ENCODE measurements at places on chromosomes 6 and 20. TPM values are rescaled to one million over a fixed set of nuclear protein-coding genes. Genes with fewer than 3 reads are reported as not detected.

DNA sequence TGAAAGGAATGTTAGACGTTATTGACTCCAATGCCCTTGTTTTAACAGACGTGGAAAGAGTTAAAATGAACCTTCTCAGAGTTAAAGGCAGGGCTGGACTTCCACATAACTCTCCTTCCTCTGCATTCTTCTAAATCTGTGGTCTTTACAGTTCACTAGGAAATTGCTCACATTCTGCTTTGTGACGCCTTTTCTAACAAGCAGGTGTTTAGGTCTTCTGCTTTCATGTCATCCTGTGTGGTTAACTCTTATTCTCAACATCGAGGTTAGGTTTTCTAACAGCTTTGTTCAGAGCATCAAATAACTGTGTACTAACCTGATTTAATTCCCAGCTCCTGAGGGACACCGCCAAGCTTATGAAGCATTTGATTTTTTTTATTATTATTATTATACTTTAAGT lies 81.3 kb upstream of the NT5E start:
- no peak for DNase-seq

- DNase-seq: no peak
Observed at GRCh38 chr20:24363031-24363430, 106.4 kb upstream of the SYNDIG1 start.

DNA sequence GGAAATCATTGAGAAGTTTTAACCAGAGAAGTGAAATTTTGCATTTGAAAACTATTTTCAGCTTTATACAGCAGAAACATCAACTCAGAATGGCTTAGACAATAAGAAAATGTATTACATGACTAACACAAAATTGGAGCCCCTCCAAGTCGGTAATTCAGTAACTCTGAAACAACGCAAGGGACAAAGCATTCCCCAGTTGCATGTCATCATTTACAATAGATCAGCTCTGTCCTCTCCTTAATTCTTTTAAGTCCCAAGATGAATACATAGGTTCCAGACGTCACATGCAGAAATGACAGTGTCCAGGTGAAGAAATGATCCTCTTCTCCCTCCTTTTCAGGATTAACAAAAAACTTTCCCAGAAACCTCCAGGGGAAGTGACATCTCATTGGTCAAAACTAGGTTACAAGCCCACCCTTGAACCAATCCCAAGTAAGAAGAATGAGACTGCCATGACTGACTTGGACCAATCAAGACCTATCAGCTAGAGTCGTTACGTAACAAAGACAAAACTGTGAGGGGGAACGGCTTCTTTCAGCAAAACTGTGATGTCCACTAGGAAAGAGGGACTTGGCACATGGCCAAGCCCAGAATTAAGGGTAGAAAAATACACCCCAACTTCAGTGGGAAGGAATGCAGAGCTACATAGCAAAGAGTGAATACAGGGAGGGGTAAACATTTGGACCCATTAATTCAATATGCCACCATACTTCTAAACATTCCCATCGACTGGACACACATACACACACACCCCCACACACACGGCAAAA lies 149.8 kb upstream of the PRND start:
- DNase-seq: no peak

GRCh38 chr6:58198301-58198700 lies 880.9 kb downstream of the PRIM2 start:
- no peak for DNase-seq

DNA sequence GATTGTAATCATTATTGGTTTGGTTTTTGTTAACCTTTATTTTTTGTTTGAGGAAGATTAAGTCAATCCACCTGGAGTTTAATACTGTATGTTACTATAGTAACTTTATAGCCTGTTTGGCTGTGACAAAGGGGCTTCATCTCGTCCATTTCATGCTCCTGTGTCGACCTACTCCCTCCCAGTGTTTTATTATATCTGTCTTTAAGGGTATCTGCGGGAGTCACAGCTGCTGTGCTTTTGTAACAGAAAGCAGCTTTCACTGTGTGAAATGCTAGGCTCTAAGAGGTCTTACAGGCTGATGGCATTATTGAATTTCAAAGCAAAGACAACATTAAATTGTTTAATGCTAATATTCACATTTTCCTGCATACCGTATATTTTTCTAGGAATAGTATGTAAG lies 698.0 kb upstream of the POU3F2 start:
- DNase-seq: no peak

- DNase-seq: no peak
Observed at GRCh38 chr6:15305496-15305895, 59.6 kb downstream of the JARID2 start.

GRCh38 chr20:21096321-21097043 lies 9.7 kb downstream of the LINC00237 start:
- no peak for DNase-seq

DNA sequence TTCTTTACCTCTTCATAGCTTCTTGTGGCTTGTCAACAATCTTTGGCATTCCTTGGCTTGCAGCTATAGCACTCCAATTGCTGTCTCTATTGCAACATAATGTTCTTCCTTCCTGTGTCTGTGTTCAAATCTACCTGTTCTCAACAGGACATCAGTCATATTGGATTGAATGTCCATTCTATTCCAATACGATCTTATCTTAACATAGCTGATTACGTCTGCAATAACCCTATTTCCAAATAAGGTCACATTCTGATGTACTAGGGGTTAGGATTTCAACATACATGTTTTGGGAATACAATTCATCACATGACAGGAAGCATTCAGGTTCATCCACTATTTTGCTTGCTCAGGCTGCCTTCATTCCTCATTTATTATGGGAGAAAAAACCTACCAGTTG lies 684.4 kb upstream of the CITED2 start:
- no peak for DNase-seq

- no peak for DNase-seq
Observed at GRCh38 chr6:113486199-113486598, 370.9 kb upstream of the MARCKS start.

GRCh38 chr6:43054206-43054943 lies 724 bp upstream of the CUL7 start:
- DNase-seq: no peak

- no peak for DNase-seq
Observed at GRCh38 chr6:50822078-50822476, 3.4 kb downstream of the TFAP2B start.

GRCh38 chr6:149862922-149863697 lies 1.0 kb downstream of the LRP11 start:
- peak; percentile 10 for DNase-seq

GRCh38 chr6:7866526-7866925 lies 44.1 kb downstream of the TXNDC5 start:
- no peak for DNase-seq

DNA sequence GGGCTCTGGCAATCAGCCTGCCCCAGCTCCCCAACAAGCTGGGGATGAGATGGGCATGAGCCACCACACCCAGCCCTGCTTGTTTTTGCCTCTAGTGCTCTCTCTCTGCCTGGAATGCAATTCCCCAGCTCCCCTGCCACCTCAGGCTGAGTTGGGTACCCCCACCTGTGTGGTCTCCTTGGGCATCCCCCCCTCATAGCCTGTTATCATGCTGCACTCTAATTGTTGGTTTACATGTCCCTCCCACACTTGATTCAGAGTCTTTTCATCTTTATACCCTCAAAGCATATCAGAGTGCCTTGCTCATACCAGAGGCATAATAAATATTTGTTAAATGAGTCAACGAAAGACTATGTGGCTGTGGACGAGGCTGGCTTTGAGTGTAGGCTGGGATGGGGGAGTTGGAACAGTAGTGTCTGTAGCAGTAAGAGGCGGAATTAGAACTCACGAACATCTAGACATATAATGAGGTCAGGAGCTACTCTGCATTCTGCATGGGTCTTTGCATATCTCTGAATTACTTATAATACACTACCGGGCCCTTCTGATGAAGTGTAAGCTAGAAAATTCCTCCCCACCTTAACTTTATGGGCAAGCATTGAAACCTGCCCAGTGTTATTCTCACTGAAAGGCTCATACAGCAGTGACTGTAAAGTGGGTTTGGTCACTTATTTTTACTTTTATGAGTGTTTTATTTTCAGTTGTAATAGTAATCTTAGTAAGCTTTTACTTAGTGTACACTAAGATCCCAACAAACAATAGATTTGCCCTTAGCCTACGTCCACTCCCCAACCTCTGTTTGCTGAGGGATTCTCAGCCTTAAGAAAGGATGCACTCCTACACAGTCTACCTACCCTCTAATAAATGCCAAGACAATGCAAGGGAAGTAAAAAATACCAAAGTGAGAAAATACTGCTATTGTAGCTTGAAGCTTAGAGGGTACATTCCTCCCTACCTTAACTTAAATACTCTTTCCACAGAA lies 58.7 kb downstream of the EDN1 start:
- no peak for DNase-seq

- DNase-seq: no peak
Observed at GRCh38 chr6:70390067-70390466, 23.2 kb upstream of the FAM135A start.

GRCh38 chr20:18767676-18768075 lies 45.9 kb upstream of the SCP2D1 start:
- DNase-seq: no peak

DNA sequence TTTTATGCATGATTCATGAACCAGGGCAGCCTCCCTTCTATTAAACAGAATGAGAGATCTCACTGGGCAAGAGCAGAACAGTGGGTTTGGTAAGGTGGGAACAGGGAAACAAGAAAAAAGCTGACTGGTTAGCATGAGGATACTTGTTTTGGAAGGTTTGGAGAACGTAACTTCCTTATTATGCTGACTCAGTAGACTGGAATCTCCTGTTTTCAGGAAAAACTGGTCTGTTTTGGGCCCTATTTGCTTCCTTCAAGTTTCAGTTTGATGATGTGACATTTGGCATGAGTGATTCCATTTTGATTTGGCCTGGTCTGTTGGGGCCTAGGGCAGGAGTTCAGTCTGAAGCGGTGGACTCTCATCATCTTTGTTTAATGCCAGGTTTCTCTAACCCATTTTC lies 172.0 kb downstream of the MYLK4 start:
- no peak for DNase-seq

DNA sequence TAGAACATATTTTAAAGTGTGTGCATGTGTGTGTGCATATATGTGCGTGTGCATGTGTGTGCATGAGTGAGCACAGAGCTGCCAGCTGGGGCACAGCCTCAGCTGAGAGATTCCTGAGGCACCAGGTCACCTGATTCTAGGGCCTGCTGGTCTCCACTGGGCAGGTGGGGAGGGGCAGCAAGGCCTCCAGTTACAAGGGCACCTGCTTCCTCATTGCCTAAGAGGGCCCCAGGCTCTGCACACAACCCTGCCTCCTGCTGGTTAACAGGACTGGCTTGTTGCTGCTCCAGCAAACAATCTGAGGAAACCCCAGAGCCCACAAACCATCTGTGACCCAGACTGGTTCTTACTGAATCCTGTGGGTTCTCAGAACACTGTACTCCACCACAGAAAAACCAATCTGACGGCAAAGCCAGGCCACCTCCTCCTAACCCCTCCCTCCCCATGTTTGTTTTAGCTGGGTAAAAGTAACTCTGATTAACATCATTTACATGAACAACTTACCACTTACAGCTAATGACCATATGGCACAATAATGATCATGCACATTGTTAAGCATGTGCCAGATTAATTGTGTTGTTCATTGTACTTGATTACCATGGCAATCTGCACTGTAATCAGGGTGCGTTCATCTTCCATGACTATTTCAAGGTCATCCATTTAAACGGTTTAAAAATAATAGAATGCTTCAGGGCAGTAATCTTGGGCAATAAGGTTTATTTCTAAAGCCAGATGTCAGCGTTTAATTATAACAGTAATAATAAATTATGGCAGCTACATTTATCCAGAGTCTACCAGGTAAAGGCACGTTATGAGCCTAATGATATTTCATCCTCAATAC lies 23.1 kb upstream of the UBE2J1 start:
- DNase-seq: peak; percentile 41

DNA sequence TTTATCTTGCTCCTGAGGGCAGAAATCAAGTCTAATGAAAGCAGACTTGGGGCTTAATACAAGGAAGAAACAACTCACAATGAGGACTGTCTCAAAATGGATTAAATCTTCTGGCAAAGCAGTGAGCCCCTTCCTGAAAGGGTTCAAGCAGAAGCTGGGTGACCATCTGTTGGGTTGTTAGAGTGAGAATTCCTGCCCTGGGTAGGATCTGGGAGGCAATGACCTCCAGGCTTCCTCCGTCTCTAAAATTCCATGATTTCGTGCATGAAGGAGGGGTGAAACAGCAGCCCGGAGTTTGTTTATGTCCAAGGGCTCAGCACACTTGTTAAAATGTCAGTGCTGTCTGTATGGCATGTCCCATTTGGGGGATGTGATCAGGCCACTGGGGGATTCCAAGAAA lies 64.0 kb upstream of the KCNK16 start:
- no peak for DNase-seq

GRCh38 chr6:93124006-93124632 lies 295.2 kb downstream of the EPHA7 start:
- DNase-seq: no peak

Gene ELOVL2
- not detected for total RNA-seq

Gene COX4I2
- not detected for total RNA-seq

Gene DNMT3B
- 0.63 TPM for total RNA-seq

Gene KIF16B
- total RNA-seq: 6.4 TPM

Gene TMEM217
- 4.2 TPM for total RNA-seq

Gene MOXD1
- total RNA-seq: not detected

Gene MAP3K4
- 48.8 TPM for total RNA-seq

Gene LAMA5
- total RNA-seq: 0.84 TPM

Gene ALDH8A1
- total RNA-seq: 0.29 TPM

Gene GTSF1L
- not detected for total RNA-seq

Gene CLPSL2
- total RNA-seq: not detected

Data from activated T-cell treated with anti-CD3 and anti-CD28 coated beads, Interleukin-2, amount 50 U/mL, for 4 hours (primary cell).